ENCODE measurements at places on chromosomes 5 and 9.
A peak's percentile ranks its signal among the peaks of the same experiment; 100 is the strongest.

GRCh38 chr9:22124263-22125011 lies 115.3 kb upstream of the CDKN2B start:
- DNase-seq = no peak

- DNase-seq = no peak
These were observed 40.5 kb downstream of the ALG2 start for GRCh38 chr9:99181206-99181605.

GRCh38 chr5:63960646-63961045 lies 1.6 kb downstream of the HTR1A start:
- no peak for DNase-seq

- DNase-seq = no peak
These were observed 147.0 kb upstream of the RASA1 start for GRCh38 chr5:87120518-87121303.

DNA sequence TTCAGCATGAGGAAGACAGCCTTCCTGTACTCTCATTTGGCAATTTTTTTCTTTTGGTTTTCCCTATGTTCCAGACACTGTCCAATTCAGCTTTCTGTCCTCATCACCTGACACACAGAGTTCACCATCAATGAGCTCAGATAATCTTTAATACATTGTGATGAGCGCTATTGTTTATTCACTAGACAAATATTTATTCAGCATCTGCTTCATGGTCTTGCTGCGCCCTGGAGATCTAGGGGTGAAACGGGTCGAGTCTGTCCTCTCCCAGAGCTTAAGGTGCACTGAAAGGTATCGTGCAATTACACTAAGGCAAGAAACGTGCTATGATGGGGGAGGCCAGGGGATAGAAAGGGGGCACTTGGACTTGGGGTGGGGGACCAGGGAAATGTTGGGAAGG lies 281.6 kb downstream of the ZSWIM6 start:
- DNase-seq = no peak

DNA sequence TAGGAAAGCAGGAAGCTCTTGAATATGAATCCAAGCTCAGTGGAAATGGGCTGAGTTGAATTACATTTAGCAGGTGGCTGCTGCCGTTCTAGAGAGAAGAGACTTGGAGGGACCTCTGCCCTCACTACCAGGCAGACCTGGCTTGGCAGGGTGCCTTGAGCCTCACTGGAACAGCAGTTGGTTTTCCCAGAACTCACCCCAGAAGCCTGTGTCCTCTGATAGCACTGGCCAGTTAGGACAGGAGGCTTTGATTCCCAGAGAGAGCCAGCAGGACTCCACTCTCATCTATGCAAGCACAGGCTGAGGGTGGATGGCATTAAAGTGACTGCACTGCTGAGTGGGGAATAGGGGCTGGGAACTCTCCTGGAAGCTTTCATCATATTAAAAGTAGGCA lies 54.8 kb downstream of the PWWP2A start:
- DNase-seq = no peak

DNA sequence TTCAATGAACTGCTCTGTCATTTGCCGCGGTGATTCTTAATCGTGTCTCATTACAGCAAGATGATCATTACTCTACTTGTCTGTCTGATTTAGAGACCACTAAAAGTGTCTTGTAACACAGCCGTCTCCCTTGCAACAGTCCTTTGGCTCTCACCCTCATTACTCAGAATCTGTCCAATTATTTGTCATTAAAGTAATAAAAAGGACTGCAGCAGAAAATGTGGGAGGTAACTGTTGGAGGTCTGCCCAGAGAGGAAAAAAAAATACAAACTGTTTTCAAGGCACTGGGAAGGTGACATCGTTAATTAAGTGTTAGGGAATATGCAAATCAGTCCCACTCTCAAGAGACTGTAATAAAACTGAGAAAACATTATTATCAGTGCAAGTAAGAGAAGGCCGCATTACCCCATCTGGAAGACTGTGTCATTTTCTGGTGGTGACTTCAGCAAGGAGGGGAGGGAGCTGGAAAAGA lies 281.0 kb downstream of the RASEF start:
- DNase-seq = no peak

- no peak for DNase-seq
These were observed 808.4 kb downstream of the CDH18 start for GRCh38 chr5:19179571-19179970.

GRCh38 chr9:69671879-69672595 lies at the start of gene APBA1:
Gene APBA1, minus strand, starts transcription at chr9:69672371.
- peak; percentile 90 for DNase-seq

- no peak for DNase-seq
These were observed 776.7 kb downstream of the DTWD2 start for GRCh38 chr5:118211606-118212005.

GRCh38 chr9:18447131-18447530 lies 26.8 kb upstream of the ADAMTSL1 start:
- DNase-seq = no peak

DNA sequence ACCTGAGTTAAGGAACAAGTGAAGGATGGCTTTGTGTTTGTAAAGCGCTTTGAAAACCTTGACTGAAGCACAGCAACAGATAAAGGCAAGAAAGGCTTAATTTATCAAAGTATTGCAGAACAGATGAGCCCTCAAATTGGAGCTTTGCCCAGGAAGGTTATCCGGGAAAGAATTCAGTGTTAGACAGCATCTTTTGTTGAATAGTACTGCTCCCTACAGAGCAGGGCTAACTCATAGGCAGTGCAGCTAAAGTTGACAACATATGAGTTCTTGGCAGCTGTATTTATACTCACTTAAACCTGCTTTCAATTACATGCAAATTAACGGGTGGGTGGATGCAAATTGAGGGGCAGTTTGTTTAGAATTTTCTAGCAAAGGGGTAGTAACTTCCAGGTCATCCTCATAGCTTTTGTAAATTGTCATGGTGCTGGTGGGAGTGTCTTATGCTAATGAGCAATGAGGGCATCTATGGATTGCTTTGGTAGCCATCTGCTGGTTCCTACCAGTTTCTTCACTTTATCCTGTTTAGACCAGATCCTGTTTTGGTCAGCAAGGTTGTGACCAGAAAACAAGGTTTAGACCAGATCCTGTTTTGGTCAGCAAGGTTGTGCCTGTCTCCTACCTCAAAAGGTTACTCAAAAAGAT lies 105.8 kb downstream of the GDA start:
- peak; percentile 3 for DNase-seq

DNA sequence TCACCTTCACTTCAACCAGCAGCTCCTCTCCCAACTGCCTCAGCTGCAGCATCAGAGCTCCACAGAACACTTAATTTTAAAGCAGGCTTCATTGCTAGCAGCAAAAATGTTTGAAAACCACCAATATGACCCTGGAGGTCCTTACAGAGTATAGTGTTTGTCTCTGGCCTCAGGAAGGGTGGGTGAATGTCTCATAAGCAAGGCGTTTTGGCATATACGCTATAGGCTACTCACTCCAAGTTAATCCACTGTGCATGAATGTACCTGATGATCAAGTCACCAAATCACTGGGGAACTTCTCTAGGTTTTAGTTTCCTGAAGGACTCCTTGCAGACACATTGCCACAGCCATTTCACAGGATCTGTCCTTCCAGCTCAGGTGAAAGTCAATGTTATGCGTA lies 125.3 kb downstream of the GABBR2 start:
- DNase-seq = no peak

DNA sequence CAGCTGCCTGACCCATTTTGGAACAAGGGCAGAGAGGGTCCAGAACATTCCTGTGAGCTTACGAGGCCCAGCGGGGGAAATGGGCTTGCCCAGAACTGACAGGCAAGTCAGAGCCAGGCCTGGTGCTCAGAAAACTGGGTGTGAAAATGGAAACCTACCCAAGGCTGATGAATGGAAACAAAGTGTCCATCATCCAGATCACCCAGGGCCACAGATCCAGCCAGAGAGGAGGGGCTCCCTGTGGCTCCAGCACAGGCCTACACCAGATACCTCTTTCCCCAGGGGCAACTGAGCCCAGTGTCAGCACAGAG lies 3.1 kb downstream of the CLTB start:
- no peak for DNase-seq

DNA sequence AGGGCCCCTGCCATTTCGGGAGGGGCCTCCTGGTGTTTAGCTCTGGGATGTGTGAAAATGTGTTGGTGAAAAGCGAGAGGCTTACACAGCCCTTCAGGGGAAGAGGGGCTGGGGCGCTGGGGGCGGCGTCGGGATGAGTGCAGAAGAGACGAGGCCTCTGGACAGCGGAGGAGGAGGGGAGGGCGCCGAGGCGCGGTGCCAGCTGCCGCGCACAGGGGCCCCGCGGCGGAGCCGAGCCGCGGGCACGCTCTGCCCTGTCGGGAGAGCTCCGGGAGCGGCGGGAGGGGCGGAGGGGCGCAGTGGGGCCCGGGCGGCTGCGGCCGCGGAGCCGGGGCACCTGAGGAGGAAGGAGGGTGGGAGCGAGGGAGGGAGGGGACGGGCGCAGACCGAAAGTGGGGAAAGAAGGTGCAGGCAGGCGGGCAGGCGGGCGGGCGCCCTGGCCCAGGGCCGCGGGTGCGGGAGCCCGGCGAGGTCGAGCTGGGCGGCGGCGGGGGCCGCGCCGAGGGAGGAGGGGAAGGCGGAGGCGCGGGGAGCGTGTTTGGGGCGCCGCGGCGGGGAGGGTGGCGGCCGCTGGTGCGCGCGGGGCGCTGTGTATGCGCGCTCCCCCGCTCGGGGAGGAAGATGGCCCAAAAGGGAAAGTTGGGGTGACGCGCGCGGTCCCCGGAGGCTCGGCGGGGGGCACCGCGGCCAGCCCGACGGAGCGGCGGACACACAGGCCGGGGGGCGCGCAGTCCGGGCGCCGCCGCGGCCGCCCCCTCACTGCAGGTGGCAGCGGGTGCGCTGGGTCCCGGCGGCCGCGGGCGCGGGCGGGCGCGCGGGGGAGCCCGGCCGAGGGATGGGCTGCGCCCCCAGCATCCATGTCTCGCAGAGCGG lies at the start of gene PDE8B:
PDE8B (plus strand) TSS at position 590 of the 873 bp plus-strand sequence; CDS start at position 836, 246 bp downstream.
- DNase-seq = peak; percentile 45

- no peak for DNase-seq
These were observed 679 bp downstream of the DOLK start for GRCh38 chr9:128946571-128947276.

DNA sequence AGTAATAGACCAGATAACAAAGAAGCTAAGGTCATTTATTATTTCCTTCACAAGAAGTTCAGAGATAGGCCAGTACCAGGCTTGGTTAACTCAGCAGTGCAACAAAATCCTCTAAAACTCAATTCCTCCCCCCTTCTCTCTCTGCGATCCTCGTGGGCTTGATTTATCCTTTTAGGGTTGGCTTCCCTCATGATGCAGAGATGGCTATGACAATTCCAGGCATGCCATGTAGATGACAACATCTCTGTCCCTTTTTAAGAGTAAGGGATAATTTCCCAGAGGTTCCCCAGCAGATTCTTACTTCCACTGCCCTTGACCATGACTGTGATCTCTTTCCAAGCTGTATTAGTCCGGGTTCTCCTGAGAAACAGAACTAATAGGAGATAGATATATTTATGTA lies 28.7 kb upstream of the DAP start:
- DNase-seq = no peak

DNA sequence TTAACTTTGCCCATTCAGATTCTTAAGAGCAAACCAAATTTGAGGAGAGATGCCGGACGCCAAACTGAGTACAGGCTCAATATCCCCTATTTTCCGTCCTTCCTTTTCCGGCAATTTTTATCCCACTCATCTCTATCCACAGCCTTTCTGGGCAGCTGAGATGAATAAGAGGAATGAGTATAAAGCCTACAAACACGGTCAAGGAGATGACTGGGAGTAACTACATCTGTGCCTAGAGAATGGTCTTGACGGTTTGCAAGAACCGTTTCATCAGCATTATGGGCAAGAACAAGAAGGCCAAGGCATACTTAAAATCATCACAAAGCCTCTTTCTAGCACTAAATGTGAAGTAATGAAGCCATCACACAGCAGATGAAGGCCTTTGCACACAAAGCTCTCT lies 227.3 kb downstream of the DCP2 start:
- DNase-seq = no peak

DNA sequence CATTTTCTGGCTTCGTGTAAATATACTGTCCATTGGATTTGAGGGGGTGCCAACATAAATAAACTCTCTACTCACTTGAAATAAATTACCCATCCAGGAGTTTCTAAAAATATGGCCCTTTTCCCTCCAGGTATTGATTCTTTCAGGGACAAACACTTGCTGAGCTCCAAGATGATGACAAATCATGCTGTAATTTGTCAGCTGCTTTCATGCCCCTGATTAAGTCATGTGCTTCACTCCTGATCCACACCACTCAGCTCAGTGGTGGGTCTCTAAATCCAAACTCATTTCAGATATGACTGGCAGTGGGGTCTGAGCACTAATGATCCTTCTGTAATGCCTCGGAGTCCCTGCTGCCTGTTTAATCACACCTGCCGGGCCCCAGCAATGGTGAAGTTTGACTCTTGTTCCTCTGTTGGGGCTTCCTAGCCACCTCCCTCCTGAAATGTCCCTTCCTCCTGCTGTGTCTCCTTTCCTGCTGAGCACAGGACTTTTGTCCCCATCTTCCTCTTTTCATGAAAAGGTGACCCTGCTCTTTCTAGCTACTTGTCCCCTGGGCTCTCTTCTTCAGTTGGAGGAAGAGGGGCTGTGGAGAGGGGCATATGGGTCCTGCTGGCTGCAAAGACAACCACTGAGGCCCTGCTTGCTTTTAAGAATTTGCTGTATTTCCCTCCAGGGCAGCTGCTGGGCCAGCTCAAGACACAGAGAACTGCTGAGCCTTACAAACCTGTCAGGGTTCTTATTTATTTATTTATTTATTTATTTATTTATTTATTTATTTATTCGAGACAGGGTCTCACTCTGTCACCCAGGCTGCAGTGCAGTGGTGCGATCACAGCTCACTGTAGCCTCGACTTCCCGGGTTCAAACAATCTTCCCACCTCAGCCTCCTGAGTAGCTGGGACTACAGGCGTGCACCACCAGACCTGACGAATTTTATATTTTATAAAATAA lies 200.0 kb downstream of the ATP10B start:
- DNase-seq = no peak

DNA sequence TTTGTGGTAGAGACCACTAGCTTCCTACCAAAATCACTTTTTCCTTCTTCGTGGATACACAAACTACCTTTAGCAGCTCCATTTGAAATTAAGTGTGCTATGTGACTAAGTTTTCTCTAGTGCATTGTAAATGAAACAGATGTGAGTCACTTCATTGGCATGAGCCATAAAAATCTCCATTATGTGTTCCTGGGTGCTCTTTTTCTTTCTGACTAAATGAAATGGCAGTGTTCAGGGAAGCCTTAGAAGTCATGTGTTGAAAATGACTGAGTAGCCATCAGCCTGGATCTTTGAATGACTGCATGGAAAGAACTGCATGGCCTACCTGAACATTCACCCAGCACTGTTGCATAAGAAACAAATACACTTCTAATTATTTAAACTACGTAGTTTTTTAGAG lies 107.9 kb downstream of the NDUFAF2 start:
- DNase-seq = no peak

GRCh38 chr5:148969291-148969690 lies 93.6 kb downstream of the SH3TC2 start:
- DNase-seq = no peak

Measured in tongue (tissue), 3 donors.